ENCODE measurements at places on chromosomes 5 and 9. TPM values are rescaled to one million over a fixed set of nuclear protein-coding genes. Genes with fewer than 3 reads are reported as not detected.

DNA sequence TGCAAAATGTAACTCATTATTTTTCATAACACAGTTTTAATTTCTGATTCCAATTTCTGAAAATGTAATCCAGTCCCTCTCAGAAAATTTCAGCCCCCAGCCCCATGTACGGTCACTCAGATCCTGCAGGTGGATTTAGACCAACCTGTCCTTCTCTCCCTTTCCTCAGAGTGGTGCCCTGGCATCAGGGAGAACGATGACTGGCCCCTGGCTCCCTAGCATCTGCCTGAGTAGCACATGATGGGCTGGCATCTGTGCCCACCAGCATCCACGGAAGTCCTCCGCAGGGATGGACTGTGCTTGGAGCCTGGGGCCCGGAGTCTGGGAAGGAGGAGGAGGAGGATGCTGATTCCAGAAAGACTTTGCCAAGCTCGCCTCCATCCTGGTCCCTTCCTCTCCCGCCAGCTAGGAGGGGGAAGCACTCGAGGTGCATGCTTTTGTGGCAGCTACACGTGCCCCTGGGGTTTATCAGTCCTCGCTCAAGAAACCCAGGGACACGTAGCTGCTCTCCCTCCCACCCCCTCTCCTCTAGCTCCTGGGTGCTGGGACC lies 54.4 kb upstream of the RUFY1 start:
- no peak for DNase-seq

GRCh38 chr9:28365728-28366127 lies 792.4 kb upstream of the C9orf72 start:
- no peak for DNase-seq

GRCh38 chr5:129844764-129845163 lies 59.5 kb upstream of the CHSY3 start:
- no peak for DNase-seq

GRCh38 chr9:113307396-113307975 lies 4.3 kb upstream of the RNF183 start:
- DNase-seq = no peak

DNA sequence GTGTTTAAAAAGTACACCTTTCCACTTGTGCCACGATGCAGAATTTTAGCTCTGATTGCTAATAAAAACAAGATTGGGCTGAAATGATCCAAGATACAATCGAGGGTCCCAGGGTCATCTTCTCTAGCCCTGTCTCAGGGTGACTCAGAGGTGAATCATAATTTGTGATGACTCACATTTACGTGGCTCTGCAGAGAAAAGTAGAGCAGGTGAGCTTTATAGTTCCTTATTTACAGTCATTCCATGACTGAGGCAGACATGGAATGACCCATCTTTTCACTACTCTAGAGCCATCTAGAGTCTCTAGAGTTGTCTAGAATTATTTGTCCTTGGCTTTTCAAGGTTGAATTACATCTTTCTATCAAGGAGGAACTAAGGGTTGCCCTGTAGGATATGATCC lies 155.2 kb downstream of the GAS1 start:
- no peak for DNase-seq

- no peak for DNase-seq
Observed at GRCh38 chr5:126519637-126520592, 75.1 kb downstream of the ALDH7A1 start.

DNA sequence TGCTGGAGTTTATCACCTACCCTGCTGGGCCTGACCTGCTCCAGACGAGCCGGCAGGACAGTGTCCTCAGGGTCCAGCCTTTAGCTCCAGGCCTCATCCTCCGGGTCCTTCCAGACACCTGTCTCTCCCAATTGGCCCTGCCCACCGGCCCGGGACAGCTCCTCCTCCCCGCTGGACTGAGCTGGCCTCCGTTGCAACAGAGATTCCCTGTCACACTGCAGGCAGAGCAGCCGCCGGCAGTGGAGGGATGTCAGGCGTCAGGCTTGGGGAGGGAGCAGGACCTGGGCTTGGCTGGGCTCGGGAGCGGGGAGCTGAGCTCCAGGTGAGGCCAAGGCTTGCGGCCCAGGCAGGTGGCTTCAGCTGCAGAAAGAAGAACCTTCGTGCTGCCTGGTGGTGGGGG lies 1.7 kb downstream of the KCNT1 start:
- DNase-seq = no peak

Gene ANKRD31
- total RNA-seq = 0.67 TPM

Gene C5orf52
- not detected for total RNA-seq

Gene PLEKHG4B
- 0.23 TPM for total RNA-seq
